ENCODE measurements at places on chromosomes 7 and 10.

- DNase-seq: peak; percentile 40
These were observed 49.9 kb upstream of the SH2B2 start for GRCh38 chr7:102236592-102237287.

DNA sequence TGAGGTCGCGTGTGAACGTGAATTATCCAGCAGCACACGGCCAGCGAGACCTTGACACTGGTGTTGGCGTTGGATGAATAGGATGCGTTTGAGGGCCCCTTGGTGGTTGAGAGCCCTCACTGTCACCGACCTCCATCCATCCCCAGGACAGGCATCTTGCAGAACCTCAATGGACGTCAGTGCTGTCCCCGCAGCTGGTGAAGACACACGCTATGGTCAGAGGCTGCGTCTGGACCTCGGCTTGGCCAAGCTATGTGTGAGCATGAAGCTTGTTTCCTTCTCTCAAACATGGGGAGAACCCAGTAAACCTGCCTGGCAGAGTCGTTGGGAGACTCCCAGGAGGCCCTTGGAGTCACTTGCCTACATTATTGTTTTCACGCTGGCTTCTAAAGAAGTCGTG is 229.2 kb downstream of the ADARB2 start:
- no peak for DNase-seq

DNA sequence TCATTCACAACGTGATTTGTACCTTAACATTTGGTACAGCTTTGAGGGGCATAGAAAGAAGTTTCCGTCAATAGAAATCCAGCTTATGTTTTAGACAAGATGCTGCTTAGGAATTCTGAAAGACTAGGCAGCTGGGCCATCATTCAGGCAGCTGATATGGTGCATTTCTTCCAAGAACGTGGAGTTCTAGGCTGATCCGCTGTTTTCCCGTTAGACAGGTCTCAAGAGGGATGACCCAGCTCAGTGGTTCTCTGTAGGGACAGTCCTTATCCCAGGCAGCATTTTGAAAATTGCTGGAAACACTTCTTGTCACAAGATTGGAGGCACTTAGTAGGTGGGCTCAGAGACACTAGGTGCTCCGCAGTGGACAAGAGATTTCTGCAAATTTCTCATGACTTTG is 242.7 kb upstream of the FOXK1 start:
- no peak for DNase-seq

DNA sequence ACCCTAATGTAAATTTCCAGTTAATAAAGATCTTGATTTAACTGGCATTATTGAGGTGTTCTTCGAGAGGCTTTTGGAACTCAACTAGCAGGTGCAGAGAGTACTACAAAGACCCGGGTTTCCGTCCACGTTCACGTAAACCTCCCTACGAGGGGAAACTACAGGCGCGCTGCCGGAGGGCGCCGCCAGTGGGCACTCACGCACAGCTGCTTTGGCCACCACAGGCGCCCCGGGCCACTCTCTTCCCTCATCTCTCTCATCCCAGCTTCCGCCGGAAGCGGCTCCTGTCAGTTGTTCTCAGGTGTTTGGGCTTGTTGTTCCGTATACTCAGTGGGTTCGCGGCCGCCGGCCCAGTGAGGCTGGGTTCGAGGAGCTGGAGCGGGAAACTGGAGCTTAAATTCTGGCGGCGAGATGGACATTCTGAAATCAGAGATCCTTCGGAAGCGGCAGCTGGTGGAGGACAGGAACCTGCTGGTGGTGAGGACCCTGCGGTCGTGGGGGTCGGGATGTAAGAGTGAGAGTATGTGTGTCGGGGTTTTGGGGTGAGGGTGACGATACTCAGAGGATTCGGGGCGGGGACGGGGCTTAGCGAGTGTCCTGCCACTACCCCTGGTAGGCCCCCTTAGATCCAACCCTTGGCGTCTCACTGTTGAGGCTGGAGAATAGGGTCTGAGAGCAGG is at the start of gene PRPF18:
Gene PRPF18 (plus strand): TSS at position 290 of the 680 bp plus-strand sequence. CDS start 122 bp downstream, at position 412.
- peak; percentile 97 for DNase-seq

- no peak for DNase-seq
These were observed 236.6 kb upstream of the MKLN1 start for GRCh38 chr7:131090886-131091692.

DNA sequence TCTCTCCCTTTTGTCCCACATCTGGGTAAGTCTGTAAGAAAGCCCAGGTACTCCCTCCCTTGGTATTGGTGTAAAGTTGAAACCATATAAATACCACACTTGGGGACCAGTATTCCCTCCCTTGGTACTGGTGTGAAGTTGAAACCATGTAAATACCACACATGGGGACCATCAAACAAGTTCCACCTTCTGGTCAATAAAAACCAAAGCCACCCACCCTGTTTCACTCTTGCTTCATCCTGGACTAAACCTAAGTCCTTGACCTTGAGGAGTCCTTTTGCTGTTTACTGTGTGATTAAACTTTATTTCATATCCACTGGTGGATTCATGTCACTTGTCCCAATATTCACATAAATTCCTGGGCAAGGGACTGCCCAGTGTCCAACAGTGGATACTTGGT is 8.4 kb downstream of the P4HA1 start:
- no peak for DNase-seq

DNA sequence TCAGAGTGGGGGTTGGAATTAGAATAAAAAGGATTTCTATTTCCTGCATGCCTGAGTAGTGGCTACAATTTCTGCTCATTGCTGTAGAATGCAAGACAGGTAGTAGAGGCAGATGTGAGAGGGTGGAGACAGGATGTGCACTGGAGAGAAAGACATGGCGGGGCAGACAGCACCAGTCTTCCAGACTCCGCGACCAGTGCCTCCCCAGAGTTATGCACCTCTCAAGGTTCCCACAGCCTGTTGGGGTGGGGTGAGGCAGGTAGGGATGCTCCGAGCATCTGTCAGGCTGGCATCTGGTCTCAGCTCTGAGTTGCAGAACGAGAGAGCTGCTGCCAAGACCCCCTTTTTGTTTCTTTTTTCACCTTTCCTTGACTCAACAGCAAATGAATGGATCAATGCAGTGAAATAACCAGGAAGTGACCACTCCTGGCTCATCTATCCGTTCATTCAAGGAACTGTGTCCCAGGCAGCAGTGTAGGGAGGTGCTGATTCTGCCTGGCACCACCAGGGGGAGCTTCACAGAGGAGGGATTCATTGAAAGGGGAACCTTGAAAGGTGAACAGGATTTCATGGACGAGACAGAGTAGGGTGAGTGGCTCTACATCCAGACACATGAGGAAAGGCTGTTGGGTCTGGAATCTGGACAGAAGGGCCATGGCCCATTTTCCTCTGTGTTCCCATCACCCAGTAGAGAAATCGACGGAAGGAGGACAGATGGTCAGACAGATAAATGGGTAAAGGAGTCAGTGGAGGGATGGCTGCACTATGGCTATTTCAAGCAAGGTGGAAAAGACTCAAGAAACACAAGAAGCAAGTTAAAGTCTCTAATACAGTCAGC is 17.2 kb upstream of the SLC18A3 start:
- DNase-seq: peak; percentile 46

GRCh38 chr7:1511444-1512422 is 7.5 kb upstream of the INTS1 start:
- no peak for DNase-seq

GRCh38 chr7:6092953-6093354 is 61.8 kb downstream of the ANKRD61 start:
- DNase-seq: no peak

DNA sequence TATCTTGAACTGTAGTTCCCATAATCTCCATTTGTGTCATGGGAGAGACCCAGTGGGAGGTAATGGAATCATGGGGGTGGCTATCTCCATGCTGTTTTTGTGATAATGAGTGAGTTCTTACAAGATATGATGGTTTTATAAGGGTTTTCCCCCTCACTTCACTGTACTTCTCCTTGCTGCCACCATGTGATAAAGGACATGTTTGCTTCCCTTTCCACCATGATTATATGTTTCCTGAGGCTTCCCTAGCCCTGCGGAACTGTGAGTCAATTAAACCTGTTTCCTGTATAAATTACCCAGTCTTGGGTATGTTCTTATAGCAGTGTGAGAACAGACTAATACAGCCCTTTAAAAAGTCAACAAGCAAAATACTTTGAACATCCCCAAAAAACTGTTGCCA is 427.7 kb downstream of the HTR7 start:
- no peak for DNase-seq

DNA sequence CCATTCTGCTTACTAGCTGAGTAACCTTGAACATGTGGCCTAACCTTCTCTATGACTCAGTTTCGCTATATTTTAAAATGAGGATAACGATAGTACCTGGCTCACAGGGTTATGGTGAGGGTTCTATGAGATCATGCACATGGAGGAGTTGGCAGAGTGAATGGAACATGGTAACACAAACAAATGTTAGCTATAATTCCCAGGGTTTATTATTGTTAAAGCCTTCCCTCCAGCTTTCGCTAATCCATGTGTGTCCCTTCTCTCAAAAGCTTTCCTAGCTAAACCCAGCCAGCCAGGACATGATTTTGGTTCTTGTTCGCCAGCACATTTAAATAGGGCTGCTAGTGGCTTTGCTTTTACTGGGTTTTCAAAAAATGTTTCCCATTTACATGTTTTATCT is 361.0 kb upstream of the NFE2L3 start:
- no peak for DNase-seq

GRCh38 chr7:96786261-96786997 is 76.8 kb upstream of the SEM1 start:
- no peak for DNase-seq

- no peak for DNase-seq
These were observed 30.9 kb downstream of the OCM2 start for GRCh38 chr7:97959046-97959445.

- DNase-seq: no peak
These were observed 58.3 kb upstream of the ADRB1 start for GRCh38 chr10:113985297-113985844.

GRCh38 chr10:78427497-78428031 is 393.9 kb downstream of the RPS24 start:
- no peak for DNase-seq

GRCh38 chr10:30037620-30038336 is 21.6 kb downstream of the JCAD start:
- no peak for DNase-seq

- DNase-seq: no peak
These were observed 100.4 kb upstream of the DDC start for GRCh38 chr7:50665403-50666123.

GRCh38 chr10:114045136-114046086 is 1.7 kb downstream of the ADRB1 start:
- peak; percentile 34 for DNase-seq

Data from activated T-cell treated with anti-CD3 and anti-CD28 coated beads, Interleukin-2, amount 50 U/mL, for 1 hour (primary cell).